ENCODE measurements at places on chromosomes 12 and 14.

- H3K4me1 ChIP-seq = no peaks in the 10 kb centered on the region
- no peak overlapping the region for H3K4me3 ChIP-seq
- H3K27me3 ChIP-seq = no peaks in the 10 kb centered on the region
- no peak for DNase-seq
- H3K36me3 ChIP-seq = no peaks in the 10 kb centered on the region
Measured at GRCh38 chr14:36900846-36901245, 239.2 kb downstream of the PAX9 start.

DNA sequence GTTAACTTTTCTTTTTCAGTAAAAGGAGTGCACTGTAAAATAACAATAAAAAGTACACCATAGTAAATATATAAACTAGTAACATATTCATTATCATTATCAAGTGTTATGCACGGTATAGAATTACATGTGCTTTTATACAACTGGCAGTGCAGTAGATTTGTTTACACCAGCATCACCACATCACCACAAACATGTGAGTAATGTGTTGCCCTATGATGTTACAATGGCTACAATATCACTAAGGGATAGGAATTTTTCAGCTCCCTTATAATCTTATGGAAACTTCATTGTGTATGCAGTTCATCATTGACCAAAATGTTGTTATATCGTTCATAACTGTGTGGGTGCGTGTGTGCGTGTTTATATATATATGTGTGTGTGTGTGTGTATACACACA is 23.5 kb upstream of the NEDD1 start:
- H3K27me3 ChIP-seq = no peaks in the 10 kb centered on the region
- DNase-seq = no peak
- H3K4me1 ChIP-seq = no peaks in the 10 kb centered on the region
- H3K4me3 ChIP-seq = no peak overlapping the region

DNA sequence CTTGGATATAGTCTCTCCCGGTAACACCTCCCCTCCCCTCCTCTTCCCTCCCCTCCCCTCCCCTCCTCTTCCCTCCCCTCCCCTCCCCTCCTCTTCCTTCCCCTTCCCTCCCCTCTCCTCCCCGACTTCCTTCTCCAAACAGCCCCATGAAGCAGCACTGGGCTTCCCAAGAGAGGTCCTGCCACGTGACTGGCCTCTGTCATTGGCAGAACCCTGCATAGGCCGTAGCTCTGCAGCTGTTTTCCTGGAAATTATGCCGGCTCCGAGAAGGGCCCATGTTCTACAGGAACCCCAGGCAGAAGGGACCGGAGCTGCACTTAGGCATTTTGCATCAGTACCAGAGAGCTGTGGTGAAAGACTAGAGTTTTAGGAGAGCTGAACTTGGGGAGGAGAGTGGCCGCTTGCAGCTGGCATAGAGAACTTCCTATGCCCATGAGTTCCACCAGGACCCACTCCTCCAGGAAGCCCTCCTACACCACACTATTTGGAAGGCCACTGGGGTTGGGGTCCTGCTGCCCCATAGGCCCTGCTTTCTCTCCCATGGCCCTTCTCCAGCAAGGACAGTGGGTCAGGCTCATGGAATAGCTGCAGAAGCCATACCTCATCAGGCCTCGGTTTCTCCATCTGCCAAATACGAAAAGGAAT is 5.1 kb upstream of the TNFAIP2 start:
- H3K27me3 ChIP-seq = no peaks in the 10 kb centered on the region
- peaks cover 5% of the 10 kb centered on the region for H3K4me1 ChIP-seq
- H3K36me3 ChIP-seq = no peaks in the 10 kb centered on the region

DNA sequence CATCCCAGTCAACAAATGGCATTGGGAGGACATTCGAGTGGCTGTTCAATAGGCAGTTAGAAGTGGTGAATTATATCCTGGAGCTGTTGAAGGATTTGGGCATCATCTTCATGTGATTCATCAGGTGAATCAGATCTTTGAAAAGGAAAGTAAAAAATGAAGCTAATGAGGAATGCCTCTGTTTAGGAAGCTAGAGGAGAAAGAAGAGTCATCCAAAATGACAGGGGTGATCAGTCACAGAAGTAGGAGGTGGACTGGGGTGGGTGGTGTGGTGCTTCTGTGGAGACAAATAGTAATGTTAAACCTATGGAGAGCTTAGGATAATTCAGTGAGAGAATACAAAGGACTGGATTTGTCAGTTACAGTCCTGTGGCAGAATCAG is 32.7 kb downstream of the DIP2B start:
- H3K4me3 ChIP-seq = no peak overlapping the region
- no peak for DNase-seq
- H3K36me3 ChIP-seq = no peaks in the 10 kb centered on the region
- no peaks in the 10 kb centered on the region for H3K27me3 ChIP-seq
- no peaks in the 10 kb centered on the region for H3K4me1 ChIP-seq
